ENCODE measurements at places on chromosomes 16 and 17.

- no peak for DNase-seq
These were observed 2.3 kb upstream of the XAF1 start for GRCh38 chr17:6753546-6753945.

GRCh38 chr17:66920950-66921349, 43.6 kb upstream of the CACNG4 start:
- DNase-seq = no peak

DNA sequence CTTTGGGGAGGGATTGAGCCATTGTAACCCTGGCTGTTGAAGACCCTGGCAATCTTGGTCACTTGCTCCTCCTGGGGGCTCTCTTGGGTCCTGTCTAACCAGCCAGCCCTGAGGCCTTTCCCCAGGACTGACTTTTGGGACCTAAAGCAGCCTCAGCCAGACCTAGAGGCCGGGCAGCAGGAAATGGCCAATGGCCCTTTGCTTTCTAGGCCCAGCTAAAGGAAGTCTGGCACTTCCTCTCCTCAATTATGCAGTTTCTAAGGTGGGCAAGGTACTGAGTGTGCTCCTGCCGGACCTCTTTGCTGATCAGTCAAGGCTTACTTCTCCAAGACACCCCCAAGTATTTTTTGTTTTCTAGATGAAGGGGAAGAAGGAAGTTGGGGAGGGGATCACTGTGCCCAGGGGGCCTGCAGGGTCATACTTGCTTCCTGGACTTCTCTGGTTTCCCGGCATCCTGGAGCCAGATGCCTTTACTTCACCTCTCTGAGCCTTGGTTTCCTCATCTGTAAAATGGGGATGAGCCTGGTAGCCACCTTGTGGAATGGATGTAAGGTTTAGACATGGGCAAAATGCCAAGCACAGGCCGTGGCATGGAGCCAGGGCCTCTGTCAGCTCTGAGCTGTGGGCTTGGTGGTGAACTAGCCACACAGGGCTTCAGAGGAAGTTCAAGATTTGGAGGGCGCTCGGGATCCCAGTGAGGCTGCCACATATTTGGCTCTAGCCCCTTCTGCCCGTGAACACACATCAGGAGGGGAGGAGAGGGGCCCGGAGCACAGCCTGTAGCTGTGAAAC, 8.6 kb downstream of the CX3CL1 start:
- no peak for DNase-seq

GRCh38 chr16:67260426-67261063, 11.8 kb downstream of the SLC9A5 start:
- DNase-seq = no peak
